ENCODE measurements at places on chromosomes 5 and 9.

DNA sequence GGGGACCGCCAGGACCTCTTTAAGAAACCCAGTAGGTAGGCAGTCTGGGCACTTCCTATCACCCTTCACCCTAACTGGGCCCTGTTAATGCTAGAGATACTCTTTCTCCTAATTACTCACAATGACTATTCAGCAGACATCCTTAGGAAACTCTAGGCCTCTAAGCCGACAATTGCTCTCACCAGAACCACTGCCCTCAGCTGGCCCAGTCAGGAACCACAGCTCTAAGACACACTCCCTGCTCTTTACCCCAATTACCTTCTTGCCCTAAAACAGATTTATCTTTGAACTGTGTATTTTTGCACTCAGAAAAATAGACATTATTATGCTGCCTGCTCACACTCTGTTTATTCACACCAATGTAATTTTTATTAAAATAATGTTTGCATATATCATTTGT, 432.6 kb upstream of the SLC30A5 start:
- DNase-seq, result no peak

GRCh38 chr5:74888117-74888516, 21.9 kb upstream of the FAM169A start:
- no peak for DNase-seq

DNA sequence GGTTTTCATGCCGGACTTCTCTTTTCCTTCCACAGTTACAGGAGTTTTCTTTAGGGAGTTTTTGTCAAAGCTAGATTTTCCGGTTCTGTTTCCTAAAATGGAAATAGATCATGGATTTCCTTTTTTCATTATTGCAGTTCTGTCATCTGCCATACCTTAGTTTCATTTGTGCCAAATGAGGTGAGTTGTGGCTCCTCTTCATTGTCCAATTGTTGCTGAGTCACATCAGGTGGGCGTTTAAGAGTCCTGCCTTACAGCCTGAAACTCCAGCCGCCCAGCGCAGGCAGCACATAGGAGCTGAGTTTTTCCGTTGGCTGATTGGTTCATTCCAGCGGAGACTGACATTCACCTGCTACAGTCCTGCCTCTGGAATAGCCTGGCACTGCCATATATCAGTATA, 14.1 kb downstream of the SLC25A25 start:
- no peak for DNase-seq

DNA sequence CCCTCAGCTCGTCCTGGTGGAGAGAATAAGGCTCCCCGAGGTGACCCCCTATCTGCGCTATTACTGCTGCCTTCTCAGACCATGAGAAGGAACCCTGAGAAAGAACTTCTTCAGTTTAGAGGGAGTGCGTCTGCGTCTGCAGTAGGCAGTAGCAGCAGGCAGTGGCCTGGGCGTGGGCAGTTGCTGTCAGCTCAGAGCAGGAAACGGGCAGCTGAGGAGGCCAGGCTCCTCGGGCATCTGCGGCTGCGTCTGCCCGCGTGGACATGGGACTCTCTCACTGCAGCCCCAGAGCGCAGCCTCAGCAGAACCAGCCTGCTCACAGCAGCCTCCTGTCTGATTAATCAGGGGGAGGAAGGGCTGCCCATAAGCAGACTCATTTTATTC, 49.8 kb upstream of the FCN1 start:
- no peak for DNase-seq

DNA sequence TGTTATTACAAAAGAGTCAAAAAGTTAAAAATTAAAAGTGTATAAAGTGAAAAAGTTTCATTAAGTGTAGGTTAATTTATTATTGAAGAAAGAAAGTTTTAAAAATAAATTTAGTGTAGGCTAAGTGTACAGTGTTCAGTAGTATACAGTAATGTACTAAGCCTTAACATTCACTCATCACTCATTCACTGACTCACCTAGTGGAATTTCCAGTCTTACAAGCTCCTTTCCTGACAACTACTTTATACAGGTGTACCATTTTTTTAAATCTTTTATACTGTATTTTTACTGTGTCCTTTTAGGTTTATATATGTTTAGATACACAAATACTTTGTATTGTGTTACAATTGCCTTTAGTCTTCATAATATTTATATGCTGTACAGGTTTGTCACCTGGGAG, 530.2 kb upstream of the FAM174A start:
- no peak for DNase-seq

DNA sequence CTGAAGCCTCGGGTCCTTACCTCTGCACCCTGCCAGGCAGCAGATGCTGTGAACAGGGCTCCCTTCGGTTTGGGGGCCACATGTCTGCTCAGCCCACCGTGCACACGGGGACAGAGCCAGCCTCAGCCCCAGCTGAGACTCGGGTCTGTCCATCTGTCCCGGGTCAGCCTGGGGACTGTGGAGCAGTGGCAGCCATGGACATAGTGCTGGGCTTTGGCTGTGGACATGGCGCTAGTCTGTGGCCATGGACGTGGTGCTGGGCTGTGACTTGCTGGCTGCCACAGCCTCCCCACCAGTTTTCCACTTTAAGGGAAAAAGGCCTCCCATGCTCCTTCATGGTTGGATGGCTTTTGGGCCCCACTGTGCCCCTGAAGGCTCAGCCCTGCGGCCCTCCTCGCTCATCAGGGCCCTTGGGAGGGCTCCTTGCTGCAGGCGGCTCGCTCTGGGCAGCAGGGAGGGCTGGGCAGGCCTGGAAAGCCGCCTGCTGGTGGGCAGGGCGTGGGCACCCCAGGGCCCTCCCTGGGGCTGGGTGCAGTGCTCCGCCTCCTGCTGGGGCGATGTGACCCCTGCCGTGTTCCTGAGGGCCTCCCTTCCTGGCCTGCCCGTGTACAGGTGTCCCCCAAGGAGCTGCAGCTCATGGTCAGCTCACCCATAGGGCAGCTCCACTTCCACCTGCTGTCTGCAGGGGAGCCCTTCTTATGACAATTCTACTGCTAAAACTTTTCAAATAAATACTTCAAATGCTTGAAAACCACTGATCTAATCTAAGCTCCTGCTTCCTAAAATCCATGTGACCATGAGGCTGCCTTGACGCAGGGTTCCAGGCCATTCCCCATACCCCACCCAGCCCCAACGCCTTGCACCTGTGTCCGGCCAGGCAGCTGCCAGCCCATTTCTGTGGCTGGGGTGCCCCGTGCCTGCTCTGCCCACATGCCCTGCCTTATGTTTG, 112.1 kb upstream of the LMX1B start:
- DNase-seq, result no peak

- DNase-seq, result no peak
Measured at GRCh38 chr5:157312492-157312891, 46.6 kb downstream of the CYFIP2 start.

GRCh38 chr5:151221574-151221973, 2.3 kb downstream of the CCDC69 start:
- DNase-seq, result no peak

GRCh38 chr9:79131824-79132377, 439.9 kb upstream of the TLE4 start:
- no peak for DNase-seq

DNA sequence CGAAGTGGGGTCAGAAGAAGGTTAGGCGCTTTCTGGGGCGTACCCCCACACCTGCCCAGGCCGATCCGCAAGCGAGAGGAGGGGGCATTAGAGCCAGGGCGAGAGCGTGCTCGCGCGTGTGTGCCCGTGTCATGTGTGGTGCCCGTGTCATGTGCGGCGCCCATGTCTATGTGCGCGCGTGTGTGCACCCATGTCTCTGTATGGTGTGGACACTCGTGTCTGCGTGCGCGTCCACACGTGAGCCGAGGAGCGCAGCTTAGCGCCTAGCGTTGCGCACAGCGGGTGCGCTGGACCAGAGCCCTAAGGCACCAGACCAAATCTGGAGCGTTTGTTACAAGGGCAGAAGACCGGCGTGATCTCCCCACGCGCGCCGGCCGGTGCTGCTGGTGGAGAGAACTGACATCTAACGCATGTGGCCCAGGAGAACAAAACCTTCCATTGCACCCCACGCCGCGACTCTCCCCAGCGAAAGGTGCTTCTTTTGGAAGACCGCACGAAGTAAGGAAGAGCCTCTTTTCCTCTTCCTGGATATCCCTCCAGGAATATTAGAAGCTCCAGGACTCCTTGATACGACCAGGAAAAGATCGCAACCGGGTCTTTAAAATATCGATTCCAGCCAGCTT, 644 bp downstream of the NIM1K start:
- DNase-seq, result no peak

DNA sequence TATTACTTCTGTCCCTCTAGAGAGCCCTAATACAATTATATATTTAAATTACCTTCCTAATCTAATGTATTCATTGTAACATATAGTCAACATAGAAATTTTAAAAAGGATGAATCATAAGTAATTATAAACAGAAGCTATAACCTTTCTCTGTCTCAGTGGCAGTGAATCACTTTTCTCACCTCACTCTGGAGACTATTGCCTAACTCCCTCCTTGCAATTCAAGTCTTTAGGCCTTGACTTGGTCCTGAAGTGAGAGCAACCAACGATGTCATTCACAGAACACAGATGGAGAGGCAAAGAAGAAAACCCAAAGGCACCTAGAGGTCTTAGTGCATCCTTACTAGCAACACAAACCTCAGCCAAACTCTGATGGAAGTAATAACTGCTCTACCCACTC, 133.3 kb upstream of the DPYSL3 start:
- DNase-seq, result no peak

DNA sequence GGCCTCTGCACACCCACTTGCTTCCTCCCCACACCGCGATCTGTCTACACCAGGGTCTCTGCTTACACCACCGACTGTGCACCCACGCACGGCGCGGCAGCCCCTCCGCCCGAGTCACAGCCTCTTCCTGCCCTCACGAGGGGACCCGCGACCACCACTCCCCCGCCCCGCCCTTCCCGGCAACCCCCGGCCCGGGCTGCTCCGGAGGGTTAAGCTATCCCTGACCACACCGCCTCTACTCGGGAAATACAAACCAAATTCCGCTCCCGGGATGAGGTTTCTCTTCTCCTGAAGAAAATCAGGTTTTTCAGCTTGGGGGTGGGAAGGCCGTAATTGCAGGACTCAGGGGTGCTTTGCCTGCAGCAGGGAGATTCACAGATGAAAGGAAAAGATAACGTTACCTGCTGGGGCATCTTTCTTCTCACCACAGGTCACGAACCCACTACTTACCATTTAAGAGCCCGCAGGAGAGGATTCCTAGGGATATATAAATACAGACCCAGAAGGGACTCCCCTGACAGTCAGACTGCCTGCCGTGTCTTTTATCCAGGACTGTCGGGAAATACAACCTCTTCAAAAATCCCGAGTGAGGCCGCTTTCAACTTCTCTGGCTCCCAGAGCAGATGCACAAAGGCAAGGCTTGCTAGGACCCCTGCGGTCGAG, 63.5 kb downstream of the ROR2 start:
- DNase-seq, result no peak

DNA sequence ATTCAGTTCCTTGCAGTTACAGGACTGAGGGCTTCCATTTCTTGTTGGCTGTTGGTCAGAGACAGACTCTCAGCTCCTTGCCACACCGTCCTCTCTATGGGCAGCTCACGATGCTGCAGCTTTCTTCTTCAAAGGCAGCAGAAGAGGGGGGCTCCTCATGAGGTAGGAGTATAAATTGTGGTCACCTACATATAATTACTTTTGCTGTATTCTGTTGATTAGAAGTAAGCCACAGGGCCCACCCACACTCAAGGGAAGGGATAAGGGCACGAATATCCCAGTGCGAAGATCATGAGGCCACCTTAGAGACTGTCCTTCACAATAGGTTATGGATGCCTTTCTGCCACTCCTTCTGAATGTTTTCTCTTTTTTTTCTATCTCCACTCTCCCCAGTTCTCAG, 43.7 kb upstream of the OSMR start:
- no peak for DNase-seq

DNA sequence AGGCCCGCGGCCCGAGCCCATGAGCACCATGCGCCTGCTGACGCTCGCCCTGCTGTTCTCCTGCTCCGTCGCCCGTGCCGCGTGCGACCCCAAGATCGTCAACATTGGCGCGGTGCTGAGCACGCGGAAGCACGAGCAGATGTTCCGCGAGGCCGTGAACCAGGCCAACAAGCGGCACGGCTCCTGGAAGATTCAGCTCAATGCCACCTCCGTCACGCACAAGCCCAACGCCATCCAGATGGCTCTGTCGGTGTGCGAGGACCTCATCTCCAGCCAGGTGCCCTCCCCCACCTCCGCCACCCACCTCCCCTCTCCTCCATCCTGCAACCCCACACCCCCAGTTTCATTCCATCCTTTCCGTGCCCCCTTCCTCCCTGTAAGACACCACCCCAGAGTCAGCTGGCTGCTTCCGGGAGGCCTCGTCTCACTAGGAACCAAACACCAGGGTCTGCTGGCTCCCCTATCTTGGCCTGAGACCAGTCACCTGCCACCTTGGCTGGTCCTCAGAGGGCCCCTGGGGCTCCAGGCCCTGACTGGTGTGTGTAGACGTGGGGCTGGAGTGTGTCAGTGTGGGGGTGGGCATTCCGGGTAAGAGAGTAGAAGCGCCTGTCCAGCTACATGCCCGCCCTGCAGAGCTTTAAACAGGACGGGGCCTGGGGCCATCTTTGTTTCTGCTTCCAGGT, 655 bp downstream of the GRIN1 start:
- no peak for DNase-seq

- DNase-seq, result no peak
Measured at GRCh38 chr5:177483994-177484901, 10.8 kb upstream of the DBN1 start.

GRCh38 chr5:80622756-80623155, 31.7 kb upstream of the MSH3 start:
- no peak for DNase-seq

DNA sequence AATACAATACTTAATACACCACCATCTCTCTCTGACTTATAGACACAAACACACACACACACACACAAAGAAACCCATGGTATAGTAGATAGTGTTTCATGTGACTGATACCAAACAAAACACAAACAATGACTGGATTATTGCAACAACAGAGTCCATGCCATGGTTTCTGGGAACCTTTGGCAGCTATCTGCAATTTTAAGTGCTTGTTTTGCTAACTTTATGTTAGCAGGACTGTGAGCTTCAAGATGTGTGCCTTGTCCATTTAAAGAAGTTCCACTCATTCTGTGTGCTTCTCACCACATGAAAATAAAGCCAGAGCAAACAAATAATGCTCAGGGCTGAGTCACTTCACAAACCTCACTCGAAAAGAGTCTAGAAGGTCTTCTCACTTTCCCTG, 15.1 kb upstream of the LURAP1L start:
- no peak for DNase-seq

DNA sequence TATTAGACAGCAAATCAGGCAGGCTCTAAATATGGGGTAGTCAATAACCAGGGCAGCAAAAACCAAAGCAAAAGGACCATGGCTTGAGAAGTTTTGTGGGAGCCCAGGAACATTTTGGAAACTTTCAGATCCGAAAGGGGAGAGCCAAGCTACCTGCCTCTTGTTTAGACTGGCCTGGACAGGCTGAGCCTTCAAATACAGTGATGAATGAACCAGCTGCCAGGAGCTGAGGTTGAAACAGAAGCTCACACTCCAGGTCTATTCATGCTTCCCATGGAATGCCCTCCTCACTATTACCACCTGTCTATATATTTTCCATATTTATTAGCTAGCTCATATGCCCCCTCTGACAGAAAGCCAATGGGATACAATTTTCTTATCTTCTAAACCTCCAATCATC, 150.8 kb upstream of the SLC44A1 start:
- DNase-seq, result no peak

Measured in activated CD8-positive, alpha-beta memory T cell treated with anti-CD3 and anti-CD28 coated beads for 48 hours (primary cell).